Epithelial cell of prostate (primary cell): ENCODE measurements at places on chromosomes 1 and 21.

DNA sequence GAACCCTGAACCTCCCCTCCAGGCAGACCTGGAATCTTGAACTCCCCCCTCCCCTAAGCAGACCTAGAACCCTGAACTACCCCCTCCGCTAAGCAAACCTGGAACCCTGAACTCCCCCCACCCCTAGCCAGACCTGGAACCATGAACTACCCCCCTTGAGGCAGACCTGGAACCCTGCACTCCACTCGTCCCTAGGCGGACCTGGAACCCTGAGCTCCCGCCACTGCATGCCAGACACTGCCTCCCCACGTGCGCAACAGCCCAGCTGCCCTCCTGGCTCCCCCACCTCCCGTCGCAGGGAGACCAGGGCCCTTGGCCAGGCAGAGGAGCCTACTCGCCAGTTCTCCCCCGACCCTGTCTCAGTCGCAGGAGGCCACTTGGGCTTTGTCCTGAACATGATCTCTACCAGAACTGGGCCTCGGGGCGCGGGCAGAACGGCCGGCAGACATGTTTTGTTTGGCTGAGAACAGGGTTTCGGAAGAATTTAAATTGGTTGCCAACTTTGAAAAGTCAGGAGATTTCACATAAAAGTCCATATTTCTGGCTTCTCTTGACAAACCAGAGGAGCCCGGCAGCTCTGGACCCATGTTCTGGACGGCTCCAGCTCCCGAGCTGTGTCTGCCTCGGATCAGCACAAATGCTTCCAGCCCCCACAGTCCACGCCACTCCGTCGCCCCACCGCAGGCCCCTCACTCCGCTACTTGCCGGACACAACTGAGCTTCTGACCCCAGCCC, 9.2 kb upstream of the PLEKHG5 start:
- DNase-seq = no peak

DNA sequence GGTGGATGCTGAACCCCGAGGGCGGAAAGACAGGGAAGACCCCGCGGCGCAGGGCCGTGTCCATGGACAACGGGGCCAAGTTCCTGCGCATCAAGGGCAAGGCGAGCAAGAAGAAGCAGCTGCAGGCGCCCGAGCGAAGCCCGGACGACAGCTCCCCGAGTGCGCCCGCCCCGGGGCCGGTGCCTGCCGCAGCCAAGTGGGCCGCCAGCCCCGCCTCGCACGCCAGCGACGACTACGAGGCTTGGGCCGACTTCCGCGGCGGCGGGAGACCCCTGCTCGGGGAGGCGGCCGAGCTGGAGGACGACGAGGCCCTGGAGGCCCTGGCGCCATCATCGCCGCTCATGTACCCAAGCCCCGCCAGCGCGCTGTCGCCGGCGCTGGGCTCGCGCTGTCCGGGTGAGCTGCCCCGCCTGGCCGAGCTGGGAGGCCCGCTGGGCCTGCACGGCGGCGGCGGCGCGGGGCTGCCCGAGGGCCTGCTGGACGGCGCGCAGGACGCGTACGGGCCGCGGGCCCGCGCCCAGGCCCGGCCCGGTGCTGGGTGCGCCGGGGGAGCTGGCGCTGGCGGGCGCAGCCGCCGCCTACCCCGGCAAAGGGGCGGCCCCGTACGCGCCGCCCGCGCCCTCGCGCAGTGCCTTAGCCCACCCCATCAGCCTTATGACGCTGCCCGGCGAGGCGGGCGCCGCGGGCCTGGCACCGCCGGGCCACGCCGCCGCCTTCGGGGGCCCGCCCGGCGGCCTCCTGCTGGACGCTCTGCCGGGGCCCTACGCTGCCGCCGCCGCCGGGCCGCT, 20.7 kb downstream of the FOXO6 start:
- no peak for DNase-seq

DNA sequence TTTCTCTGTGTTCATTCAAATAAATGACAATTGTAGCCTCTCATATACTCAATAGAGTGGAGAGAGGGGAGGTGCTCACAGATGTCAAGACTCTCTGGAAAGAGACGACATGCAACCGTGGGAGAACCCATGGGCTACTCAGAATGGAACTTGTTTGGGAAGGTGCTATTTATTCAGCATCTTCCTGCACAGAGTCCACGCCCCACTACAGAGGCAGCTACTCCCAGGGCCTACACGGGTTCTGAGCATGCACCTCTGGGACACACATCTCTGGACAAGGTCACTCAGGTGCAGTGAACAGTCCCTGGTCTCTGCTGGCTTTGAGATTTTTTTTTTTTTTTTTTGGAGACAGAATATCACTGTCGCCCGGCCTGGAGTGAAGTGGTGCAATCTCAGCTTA, 64.1 kb downstream of the NID1 start:
- DNase-seq = no peak

- DNase-seq = no peak
Observed at GRCh38 chr1:25804244-25804963, 4.4 kb downstream of the SELENON start.

DNA sequence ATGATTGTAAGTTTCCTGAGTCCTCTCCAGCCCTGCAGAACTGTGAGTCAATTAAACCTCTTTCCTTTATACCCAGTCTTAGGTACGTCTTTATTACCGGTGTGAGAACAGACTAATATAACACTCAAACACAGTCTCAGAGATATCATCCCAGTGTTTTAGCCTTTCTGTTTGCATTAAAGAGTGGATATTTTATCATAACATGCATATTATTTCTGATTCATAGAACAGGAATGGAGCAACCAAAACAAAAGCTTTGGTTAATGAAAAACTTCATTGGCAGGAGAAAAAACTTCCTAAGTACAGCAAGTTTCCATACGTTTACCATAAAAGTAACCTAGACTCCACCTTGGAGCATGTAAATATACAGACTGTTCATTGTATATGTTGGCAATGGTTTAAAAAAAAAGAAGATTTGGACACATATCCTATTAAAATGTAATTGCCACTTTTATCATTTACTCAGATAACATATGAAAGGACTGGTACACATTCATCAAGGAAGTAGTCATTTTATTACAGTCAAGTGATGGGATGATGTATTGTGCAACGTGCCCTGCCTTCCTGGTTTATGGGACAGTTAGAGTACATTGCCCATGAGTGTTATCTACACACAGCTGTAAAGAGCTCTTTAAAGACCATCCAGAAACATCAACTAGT, 144.8 kb downstream of the ETS2 start:
- DNase-seq = peak; percentile 33

DNA sequence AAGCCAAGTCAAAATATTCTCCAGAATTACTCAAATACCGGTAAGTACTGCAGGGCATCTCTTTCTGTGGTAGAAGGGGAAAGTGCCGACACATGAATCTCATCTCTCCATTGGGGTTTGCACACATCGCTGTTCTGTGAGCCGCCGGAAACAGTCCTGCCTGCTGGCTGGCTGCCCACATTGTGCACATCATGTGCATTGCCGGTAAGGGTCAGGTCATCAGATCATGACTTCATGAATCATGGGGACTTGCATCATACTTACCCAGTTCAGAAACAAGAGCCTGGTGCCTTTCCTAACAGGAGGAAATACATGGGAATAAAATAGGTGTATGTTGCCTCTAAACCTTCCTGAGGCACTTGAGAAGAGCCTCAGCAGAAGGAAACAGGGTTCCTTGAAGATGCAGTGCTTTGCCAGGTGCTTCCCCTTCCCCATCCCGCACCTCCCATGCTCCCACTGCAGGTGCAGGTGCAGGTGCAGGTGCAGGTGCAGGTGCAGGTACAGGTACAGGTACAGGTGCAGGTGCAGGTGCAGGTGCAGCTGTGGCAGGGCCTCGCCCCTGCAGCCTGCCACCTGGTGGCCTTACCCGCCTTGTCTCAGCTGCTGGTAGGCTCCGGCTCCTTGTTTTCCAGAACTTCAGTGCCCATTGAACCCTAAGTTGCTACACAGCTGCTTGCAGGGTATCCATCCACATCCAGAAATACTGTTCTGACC, 26.5 kb downstream of the GPR137B start:
- DNase-seq = no peak

DNA sequence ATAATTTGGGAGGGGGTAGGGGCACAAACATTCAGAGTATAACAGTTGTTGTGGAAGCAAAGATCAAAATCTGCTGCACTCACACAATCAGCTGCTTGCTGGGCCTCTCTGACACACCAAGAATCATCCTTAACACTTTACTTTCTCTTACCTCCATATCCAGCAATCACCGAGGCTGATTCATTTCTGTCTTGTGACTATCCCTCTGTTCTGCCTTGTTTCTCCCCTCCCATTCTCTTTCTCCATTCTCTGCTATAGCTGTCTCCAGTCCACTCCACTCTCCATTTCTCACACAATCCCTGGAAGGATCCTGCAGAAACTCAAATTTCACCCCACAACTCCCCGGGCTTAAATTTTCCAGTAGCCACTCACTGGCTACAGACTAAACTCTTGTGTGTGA, 91.8 kb upstream of the NGF start:
- no peak for DNase-seq

DNA sequence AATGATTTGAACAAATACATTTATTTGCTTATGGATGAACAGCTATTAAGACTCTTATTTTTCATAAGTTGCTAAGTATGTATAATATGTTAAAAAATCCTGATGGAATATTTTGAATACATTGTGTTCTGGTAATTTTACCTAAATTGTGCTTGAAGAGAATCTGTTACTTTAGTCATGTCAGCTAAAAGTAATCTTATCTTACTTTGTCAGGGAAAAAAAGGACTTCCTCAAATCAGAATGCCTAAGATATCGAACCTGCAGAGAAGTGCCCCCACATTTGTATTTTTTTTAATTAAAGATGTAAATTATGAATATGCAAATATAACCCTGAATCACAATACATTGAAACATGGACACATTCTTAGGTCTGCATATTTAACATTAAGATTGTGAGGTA, 1331.7 kb downstream of the MRPL39 start:
- DNase-seq = no peak

DNA sequence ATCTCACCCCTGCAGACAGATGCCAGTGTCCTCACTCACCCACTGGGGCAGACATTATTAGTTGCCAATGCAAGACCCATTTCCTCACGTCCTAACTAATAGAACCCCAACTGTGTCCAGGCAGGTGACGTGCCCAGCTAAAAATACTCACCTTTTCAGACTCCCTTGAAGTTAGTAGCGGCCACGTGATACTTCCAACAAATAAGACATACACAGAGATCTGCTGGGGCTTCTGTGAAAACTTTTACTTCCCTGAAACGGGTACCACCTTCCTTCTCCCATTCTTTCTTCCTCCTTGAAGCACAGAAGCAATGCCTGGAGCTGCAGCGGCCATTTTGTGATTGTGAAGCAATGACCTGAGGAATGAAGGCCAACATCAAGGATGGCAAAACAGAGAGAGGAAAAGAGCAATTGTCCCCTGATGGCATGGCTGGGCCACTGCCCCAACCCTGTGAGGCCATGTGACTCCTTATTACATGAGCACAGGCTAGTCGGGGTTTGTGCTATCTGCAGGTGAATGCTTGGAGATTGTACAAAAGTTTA, 74.4 kb upstream of the TMPRSS2 start:
- no peak for DNase-seq

DNA sequence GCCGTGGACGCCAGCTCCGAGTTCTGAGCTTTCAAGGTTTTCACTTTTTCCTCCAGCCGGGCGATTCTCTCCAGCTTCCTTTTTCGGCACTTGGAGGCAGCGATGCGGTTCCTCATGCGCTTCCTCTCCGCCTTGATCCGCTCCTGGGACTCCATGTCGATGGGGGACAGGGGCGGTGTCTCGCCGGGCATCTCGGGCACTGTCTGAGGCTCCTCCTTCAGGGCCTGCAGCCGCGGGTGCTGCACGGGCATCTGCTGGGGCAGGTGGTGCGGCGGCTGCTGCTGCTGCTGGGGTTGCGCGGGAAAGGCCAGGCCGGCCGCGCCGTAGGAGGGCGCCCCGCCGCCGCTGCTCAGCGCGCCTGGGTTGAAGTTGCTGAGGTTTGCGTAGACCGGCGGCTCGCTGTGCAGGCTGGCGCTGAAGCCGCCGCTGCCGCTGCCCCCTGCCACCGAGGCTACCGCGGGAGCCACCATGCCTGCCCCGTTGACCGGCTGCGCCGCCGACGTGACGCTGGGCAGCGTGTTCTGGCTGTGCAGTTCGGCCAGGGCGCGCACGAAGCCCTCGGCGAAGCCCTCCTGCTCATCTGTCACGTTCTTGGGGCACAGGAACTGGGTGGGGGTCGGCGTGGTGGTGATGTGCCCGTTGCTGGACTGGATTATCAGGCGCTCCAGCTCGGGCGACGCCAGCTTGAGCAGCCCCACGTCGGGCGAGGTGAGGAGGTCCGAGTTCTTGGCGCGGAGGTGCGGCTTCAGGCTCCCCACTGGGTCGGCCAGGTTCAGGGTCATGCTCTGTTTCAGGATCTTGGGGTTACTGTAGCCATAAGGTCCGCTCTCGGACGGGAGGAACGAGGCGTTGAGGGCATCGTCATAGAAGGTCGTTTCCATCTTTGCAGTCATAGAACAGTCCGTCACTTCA, 1.4 kb downstream of the JUN start:
- DNase-seq = no peak

GRCh38 chr1:157431751-157432150, 120.6 kb downstream of the FCRL5 start:
- DNase-seq = peak; percentile 59

- no peak for DNase-seq
Observed at GRCh38 chr1:172134087-172134731, 286.3 kb upstream of the C1orf105 start.

- no peak for DNase-seq
Observed at GRCh38 chr1:36590771-36591170, 108.1 kb upstream of the CSF3R start.

- DNase-seq = no peak
Observed at GRCh38 chr1:43466403-43466802, 12.7 kb upstream of the HYI start.

DNA sequence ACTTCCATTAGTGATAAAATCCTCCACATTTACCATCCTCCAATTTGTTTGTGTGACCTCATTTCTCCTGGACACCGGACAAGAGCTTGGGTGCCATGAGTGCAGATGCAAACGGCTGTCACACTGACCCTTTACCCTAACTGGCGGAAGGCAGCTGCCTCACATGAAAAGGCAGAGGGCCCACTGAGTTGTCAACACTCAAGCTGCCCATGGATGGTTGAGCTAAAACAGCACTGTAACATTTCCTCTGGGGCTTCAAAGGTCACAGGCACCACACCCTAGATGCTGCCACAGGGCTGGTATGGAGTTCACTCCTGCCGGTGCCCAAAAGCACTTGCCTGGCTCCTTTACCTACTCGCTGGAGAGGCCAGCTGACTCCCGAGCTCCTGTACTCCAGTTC, 653.4 kb downstream of the KCNT2 start:
- DNase-seq = no peak

- DNase-seq = no peak
Observed at GRCh38 chr1:77655431-77655974, 27.0 kb downstream of the ZZZ3 start.

- no peak for DNase-seq
Observed at GRCh38 chr1:230394134-230394533, 32.0 kb downstream of the PGBD5 start.

GRCh38 chr1:43947061-43947873, 517 bp downstream of the IPO13 start:
- DNase-seq = no peak

- DNase-seq = no peak
Observed at GRCh38 chr21:22885079-22885478, 1886.9 kb downstream of the NCAM2 start.

- DNase-seq = no peak
Observed at GRCh38 chr1:180577361-180577760, 18.6 kb downstream of the OVAAL start.

GRCh38 chr1:202998836-202999750, 8.1 kb upstream of the TMEM183A start:
- DNase-seq = no peak

- DNase-seq = no peak
Observed at GRCh38 chr1:154869351-154870114, 548 bp downstream of the KCNN3 start.

GRCh38 chr1:11856698-11857097, 2.0 kb downstream of the NPPB start:
- no peak for DNase-seq
